ENCODE measurements at places on chromosomes 6 and 20.
A peak's percentile ranks its signal among the peaks of the same experiment; 100 is the strongest.

DNA sequence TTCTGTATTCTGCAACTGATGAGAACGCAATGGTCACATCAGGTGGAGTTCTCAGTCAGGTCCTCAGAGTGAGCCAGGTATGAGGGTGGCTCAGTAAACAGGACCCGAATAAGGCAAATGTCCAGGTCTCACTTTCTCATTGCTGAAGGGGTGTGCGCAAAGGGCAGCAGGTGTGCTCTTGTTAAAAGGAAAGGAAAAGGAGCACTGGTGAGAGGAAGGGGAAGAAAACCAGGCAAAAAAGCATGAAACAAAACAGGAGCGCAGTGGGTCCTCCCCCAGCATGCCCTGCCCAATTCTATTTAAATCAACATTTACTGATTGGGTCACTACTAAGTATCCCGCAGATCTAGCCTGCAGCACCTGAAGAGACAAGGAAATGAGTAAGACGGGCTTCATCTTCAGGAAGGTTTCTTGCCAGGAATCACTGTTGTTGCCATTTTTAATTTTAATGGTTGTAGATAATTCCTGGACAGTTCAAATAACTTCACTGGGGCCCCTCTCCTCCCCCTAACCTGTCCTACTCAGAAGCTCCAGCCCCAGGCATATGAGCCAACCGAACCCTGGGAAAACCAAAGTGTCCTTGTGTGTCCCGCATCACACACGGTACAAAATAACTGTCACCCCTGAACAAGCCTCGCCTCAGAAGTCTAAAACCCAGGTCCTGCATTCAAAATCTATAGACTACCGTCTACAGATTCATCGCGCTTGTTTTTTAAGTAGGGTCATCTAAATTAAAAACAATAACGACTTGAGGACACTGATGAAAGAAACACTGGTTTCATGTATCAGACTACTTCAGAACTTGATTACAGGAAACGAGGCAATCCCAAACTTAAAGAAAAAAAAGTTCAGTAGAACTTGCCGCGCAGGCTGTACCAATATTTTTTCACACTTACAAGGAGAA, 980 bp downstream of the MBOAT1 start:
- DNase-seq = no peak

- DNase-seq = no peak
Observed at GRCh38 chr6:89589297-89590025, 49.1 kb downstream of the LYRM2 start.

DNA sequence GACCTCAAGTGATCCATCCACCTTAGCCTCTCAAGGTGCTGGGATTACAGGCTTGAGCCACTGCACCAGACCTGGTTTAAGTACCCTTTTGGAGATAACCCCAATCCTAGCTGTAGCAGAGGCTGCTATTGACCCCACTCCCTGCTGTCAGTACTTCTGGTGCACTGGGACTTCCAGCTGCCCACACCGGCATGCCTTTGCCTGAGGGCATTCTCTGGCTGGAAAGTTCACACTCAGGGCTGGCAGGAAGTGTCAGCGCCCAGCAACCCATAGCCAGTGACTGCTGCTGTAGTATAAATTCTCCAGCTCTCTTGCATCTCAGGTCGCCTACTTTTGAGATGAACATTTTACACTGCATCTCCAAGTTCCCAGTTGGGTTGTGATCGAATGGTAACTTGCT, 75.3 kb downstream of the UTRN start:
- no peak for DNase-seq

DNA sequence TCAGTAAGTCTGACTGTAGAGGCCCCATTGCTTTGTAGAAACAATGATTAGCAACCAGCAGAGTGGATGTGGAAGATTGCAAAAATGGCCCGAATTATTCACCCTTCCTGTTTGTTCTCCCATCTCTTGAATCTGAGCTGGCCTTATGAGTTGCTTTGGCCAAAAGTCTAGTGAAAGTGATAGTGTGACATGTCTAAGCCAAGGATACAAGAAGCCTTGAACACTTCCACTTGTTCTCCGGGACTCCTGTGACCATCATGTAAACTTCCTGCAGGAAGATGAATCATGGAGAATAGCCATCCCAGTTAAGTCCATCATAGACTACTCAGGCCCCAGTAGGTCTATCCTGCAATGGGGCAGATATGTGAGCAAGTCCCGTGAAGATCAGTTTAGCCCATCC, 252.0 kb upstream of the JAG1 start:
- no peak for DNase-seq

- DNase-seq = no peak
Observed at GRCh38 chr6:57313009-57313408, 4.4 kb upstream of the PRIM2 start.

- DNase-seq = no peak
Observed at GRCh38 chr6:2978923-2979322, 7.6 kb upstream of the SERPINB6 start.

- DNase-seq = no peak
Observed at GRCh38 chr6:2102316-2102883, 143.0 kb downstream of the GMDS start.

DNA sequence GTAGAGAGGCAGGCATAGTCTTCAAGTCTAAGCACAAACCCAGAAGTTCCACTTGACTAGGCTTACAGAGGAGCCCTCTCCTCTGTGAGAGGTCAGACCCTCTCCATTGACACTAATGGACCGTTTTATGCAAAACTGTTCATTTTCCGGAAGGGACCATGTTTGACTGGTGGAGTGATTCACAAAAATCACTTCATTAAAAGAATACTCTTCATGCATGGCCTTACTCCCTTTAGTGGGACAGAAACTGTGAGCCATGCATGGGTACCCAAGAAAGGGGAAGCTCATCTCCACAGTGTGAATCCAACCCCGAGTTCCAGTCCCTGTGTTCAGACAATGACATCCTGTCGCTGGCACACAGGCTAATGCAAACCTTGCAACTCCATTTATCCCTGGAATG, 63.2 kb downstream of the OLIG3 start:
- DNase-seq = no peak

GRCh38 chr6:118704915-118705314, 53.5 kb upstream of the CEP85L start:
- no peak for DNase-seq

DNA sequence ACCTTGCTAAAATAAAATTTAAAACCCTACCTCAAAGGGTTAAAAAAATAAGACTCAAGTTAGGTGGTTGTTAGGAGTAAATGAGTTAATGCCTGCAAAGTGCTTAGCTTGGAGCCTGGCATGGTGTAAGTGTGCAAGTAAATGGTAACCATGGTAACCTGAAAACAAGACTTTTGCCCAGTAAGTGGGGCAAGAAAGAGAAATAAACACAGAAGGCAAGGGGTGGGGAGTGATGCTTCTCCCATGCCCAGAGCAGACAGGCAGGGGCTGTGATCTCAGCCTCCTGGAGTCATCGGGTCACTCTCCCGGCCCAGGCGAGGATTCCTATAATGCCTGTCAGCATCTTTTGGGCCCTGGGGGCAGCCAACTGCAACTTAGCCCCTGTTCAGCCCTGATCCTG, 59.2 kb upstream of the SLC32A1 start:
- DNase-seq = no peak

DNA sequence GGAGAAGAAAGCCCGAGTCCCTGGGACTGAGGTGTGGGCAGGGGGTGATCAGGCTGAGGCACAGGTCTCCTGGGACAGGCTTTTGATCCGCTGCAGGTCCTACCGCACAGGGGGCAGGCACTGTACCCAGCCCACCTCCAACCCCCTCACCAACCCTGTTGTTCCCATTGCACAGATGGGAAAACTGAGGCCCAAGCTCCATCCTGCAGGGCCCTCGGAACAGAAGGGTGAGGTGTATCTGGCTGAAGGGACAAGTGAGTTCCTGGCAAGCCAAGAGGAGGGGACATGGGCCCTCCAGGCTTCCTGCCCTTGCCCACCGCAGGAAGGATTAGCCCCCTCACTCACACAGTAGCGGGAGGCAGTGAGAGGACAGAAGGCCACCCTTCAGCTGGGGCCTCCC, 16.5 kb upstream of the SPDEF start:
- DNase-seq = no peak

DNA sequence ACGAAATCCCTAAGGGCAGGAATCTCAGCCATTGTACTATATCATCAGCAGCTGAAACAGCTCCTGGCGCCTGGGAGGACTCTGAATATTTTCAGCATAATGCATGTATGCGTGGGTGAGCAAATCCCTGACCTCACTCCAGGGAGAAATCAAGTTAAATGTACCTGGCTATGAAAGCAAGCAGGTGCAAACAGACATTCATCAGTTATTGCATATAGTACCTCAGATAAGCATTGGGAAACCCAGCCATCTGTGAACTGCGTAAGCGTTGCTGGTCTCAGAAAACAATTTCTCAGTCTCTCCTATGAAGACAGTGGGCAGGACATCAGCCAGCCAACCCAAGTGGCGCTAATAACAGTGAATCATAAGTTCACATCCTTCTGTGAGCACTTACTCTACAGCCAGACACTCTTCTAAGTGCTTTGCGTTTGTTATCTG, 622.6 kb downstream of the EPM2A start:
- no peak for DNase-seq

- peak; percentile 58 for DNase-seq
Observed at GRCh38 chr20:37990571-37991151, 42.6 kb downstream of the TTI1 start.

DNA sequence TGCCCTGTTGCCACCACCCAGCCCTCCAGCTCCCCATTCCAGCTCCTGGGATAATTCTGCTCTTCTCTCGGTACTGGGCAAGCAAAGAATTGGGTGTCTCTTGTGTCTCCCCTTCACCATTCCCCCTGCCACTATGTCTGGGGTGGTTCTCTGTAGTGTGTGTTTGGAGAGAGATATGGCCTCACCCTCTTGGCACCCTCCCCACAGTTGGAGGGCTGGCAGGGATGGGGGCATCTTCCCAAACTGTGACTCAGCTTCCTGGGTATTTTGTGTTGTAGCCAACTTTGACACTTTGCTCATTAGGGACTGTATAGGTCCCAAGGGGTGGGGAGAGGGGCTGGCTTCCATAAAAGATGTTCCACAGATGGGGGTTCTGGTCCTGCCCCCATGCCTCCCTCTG, 1.7 kb downstream of the TNXB start:
- no peak for DNase-seq

DNA sequence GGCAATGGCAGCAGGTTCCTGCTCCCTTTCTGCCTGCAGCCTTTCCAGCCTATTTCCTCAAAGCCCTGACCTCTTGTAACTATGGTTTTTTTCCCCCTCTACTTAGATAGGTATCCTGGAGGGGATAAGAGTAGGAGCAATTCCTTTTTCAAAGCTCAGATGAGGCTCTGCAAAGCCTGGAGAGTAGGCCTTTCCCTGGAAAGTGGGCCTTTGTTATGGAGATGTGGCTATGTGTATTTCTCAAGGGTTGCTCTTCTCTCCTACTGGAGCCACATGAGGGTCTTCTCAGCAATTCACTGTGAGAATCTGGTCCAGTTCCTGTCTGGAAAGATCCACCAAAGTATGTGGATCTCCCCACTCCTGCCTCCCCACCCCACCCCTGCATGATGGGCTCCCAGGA, 96.0 kb downstream of the DTD1 start:
- DNase-seq = no peak

DNA sequence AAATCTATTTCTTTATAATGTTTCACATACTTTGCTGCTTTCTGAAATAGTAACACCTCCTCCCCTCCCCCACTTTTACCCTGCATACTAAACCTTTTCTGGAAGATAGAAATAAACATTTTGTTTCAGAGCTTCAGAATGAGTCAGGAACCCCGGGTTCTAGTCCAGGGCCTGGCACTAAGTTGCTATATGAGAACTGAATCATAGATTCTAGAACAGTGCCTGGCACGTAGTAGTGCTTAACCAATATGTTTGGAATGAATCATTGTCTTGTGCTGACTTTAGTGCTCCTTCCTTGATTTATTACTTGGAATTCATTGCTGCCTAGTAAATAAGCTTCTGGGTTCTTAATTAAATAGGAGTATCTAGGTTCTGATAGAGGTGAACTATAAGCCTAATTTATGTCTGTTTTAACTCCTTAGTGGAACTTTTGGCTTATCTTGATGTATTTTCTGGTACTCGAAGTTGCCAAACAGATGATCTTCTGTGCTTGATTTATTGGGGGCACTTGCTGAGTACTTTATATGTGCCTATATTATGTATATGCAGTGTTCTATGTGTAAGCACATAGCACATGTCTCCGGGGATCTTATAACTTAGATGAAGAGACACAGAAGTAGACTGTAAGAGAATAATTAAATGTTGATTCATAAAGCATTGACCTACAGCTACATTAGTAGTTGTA, 18.6 kb downstream of the TAB2 start:
- no peak for DNase-seq

DNA sequence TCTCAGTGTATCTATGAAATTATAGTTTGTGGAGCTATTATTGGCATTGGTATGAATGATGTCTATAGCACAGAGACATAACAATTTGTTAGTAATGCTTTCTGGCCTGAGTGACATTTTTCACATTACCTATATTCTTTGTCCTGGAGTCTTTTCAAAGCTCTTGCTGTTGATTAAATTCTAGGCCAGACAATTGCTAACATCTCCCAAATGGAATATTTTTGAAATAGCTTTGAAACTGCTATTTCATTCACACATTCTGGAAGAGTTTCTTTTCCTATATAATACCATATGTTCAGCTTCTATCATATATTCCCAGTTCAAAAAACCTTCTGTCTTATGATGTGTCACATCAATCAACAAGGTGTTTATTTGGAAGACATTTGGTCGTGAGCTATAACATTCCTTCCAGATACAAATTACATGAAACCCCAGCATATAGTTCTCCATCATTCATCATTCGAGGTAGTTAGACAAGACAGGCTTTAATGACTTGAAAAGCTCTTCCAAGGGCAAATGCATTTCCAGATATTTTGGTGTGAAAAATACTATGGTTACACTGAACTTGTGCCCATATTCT, 452.8 kb downstream of the KHDRBS2 start:
- no peak for DNase-seq

GRCh38 chr6:24666097-24666640, 530 bp downstream of the TDP2 start:
- peak; percentile 28 for DNase-seq

DNA sequence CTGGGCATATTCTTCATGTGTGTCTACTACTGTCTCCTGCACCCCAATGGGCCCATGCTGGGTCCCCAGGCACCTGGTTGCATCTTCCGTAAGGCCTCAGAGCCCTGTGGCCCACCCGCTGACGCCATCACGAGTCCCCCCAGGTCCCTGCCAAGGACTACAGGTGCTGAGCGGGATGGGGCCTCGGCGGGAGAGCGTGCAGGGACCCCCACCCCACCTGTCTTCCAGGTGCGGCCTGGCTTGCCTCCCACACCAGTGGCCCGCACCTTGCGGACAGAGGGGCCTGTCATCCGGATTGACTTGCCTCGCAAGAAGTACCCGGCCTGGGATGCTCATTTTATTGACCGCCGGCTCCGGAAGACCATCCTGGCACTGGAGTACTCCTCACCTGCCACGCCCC, 13.2 kb upstream of the CCM2L start:
- DNase-seq = no peak

- DNase-seq = no peak
Observed at GRCh38 chr20:11108102-11108810, 434.5 kb upstream of the JAG1 start.

- DNase-seq = no peak
Observed at GRCh38 chr6:134495203-134495889, 177.4 kb upstream of the SGK1 start.

DNA sequence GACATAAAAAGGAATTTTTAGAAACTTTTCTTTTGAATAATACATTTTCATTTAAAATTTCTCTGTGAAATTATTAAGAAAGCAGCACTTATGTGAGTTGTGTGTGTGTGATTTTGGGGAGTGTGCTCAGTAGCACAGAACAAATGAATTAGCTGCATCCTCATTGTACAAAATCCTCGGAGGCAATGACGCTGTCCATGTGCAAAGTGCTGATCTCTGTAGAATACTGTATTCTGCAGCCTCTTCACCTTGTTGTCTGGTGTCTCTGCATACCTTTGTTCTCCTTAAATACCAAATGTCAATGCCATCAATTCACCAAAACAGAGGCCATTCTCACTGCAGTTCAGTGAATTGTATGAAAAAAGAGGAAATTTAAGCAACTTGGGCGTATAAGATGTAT, 838.4 kb downstream of the QKI start:
- DNase-seq = no peak

Measured in AG08396 (cell line).